ENCODE measurements at places on chromosomes 4 and X.

GRCh38 chrX:68685685-68686084 is 38.2 kb downstream of the STARD8 start:
- no peak for DNase-seq

DNA sequence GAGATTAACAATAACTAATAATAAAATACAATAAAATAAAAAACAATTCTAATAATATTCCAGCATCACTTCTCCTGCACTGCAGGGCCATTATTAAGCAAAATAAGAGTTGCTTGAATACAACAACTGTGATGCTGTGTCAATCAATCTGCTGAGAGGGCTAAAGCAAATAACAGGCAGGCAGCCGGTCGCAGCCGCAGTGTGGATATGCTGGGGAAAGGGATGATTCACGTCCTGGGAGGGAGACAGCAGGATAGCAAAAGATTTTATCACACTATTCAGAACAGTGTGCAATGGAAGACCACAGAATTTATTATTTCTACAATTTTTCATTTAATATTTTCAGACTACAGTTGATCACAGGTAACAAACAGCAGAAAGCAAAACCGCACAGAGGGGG is 76.5 kb upstream of the SMARCAD1 start:
- no peak for DNase-seq

- no peak for DNase-seq
Observed at GRCh38 chr4:7675612-7676320, 241.0 kb upstream of the PSAPL1 start.

GRCh38 chr4:113790478-113790877 is 28.9 kb upstream of the CAMK2D start:
- no peak for DNase-seq

- no peak for DNase-seq
Observed at GRCh38 chrX:11151799-11152559, 40.8 kb downstream of the HCCS start.

DNA sequence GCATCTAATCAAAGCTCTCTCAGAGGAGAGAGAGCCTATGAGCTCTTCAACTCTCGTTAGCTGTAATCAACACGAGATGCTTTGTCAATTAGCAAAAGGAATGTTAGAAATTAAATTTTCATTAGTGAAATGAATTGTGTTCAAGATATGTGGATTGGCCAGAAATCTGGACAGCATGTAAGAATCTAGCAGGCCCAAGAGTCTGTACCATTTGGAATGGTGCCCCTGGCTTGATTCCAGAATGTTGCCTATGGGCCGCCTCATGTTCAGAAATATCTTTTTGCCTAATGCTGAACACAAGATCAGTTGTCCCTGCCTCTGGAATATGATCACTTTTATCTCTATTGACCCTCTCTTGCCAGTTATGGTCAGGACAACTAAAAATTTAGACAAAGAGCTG is 88.2 kb downstream of the RBM46 start:
- DNase-seq, result no peak

- DNase-seq, result no peak
Observed at GRCh38 chrX:20545538-20545937, 278.8 kb upstream of the RPS6KA3 start.

- no peak for DNase-seq
Observed at GRCh38 chr4:101288365-101289145, 58.8 kb downstream of the PPP3CA start.

DNA sequence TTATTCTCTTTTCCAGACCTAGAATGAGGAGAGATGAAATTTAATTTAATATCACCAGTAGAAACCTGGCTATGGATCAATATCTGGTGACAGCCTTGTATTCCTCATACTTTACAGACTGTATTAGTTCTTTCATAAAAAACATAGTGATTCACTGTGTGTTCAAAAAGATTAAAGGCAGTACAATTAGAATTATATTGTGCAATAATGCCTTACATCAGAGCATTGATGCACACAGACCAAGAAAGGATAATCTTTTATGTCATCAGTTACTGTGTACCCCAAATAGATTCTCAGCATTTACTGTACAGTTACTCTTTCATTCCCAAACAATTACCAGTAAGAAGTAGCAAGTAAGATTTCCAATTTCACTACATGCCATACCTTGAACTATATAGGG is 260.5 kb upstream of the ANXA10 start:
- no peak for DNase-seq

Data from urinary bladder (tissue), 4 donors.